RCC 7860 (cell line): ENCODE measurements at places on chromosomes 13 and 19.

DNA sequence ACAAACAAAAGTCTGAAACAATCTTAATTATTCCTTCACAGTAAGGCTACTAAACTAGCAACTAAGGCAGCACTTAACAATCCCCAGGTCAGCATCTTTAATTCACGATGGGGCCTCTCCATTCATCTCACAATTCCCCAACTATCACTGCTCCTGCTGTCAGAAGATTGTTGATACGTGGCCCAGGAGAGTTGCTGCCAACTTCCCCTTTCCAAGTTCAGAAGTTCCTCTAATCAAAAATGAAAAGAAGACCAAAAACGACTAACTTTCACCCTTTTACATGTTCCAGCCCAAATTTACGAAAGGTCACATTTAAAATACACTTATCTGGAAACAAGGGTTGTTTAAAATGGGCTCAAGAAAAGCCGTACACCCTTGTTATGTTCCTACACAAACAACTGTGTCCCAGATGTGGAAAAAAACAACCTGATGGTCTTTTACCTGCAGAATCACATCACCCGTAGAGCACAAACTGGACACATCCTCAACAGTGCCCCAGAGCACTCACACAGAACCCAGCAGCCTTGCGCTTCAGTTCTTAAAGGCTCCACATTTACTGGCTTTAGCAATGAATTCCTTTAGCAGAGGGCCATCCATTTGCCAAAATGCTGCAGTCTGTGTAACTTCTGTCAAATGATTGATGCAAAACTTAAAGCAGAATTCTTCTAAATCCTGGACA is 38.0 kb downstream of the PHF11 start:
- DNase-seq, result no peak

GRCh38 chr13:22967669-22968068 is 213.1 kb upstream of the SGCG start:
- DNase-seq, result no peak

DNA sequence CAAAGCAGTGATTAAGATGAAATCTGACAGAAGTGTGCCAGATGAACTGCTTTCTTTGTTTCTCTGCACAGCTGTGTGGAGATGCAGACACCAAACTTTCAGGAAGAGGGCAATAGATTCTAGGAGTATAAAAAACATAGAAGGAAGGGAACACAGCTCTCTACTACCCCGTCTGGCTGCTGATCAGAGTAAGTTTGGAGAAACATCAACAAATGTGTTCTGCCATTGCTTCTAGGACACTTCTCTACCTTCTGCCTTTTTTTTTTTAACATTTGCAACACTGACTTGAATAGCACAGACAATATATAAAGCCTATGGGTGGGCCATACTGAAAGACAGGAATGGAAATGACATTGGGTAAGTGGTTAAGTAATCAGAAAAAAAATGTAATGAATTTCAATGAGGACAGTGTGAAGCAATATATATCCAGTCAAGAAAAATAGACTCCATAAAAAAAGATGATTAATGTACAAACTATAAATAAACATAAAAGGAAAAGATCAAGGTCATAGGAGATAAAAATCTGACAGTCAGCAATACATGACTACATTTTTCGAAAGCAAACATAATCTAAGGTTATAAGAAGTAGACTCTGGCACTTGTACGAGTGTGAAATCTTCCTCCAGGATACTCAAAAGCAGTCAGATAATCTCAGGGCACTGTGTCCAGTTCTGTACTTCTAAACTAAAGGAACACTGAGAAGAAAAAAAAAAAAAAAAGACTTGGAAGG is 21.4 kb downstream of the NUFIP1 start:
- no peak for DNase-seq

- DNase-seq, result no peak
Measured at GRCh38 chr19:39514840-39515550, at the start of gene SELENOV. Gene SELENOV (plus strand): TSS chr19:39515139. CDS start chr19:39515213, 74 bp downstream.

DNA sequence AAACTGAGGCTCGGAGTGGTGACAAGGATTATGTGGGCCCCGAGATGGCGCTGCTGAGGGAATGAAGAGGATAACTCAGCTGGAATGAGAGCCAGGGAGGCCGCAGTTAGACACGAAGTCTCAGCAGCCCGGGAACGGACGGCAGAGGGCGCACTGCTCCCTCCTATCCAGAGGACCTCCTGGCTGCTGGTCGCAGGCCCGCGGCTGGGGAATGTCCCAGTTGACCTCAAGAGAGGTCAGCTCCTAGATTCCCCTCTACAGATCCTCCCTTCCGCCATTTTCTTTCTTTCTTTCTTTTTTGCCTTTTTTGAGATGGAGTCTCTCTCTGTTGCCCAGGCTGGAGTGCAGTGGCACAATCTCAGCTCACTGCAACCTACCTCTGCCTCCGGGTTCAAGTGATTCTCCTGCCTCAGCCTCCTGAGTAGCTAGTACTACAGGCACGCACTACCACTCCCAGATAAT is 24.1 kb upstream of the ASPDH start:
- peak; percentile 42 for DNase-seq

DNA sequence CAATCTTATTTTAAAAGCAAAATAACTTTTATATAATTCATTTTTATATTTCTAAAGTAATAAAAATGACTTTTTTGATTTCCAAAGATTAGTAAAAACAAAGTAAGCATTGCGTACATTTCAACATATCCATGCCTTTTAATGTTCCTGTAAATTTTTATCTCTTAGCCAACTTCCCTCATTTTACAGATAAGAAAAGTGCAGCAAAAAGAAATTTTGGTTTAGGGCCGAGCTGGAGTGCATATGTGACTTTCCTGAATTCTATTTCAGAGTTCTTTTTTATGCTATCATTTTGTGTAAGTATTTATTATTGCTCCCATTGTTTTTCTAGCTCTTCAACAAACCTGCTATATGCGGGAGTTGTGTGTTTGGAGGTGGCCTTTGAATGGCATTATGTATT is 195.3 kb downstream of the NHLRC3 start:
- DNase-seq, result no peak

- DNase-seq, result no peak
Measured at GRCh38 chr19:47447470-47448359, 24.0 kb downstream of the SLC8A2 start.

DNA sequence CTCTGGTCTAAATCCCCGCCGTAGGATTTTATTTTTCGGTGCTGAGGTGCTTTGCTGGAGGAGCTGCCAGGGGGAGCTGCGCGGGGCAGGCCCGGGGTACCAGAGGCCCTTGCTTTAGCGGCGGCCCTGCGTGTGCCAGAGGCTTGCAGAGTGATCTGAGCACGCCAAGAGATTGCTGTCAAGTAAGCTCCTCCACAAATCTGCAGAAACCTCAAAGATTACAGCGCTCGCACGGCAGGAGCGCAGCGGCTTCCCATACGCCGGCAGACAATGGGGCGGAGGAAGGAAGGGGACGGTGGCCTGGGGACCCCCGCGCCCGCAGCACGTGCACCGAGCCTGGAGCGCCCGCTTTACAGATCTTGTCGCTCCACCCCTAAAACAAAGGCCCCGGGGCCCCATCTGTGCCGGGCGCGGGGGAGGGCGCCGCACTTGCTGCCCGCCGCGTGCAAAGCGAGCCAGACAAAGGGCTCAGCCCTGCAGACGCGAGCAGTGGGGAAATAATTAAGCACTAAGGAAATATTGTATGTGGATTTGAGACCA is 9.1 kb upstream of the C19orf12 start:
- no peak for DNase-seq

- DNase-seq, result no peak
Measured at GRCh38 chr13:71860547-71861138, 6.4 kb downstream of the DACH1 start.

DNA sequence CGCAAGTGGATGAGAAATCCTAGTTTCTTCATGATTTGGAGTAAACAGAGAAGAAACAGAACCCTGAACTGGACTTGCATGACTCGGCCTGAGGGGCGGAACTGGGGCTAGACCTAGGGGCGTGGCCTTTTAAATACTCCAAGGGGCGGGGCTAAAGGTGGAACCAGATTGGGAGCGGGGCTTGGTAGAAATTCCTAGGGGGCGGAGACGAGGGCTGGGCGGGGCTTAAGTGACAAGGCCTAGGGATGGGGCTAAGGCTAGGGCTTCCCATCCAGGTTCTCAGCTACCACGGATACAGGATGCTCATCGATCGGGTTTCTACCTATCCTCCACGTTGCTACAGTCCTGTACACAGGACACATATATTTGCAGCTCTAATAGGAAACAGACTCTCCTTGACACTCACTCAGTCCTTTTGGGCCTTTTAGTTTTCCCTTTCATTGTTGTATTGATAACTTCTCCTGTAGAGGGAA is 372 bp upstream of the ZNF699 start:
- DNase-seq, result peak; percentile 76

GRCh38 chr19:53147645-53148044 is 11.2 kb downstream of the ZNF347 start:
- no peak for DNase-seq

DNA sequence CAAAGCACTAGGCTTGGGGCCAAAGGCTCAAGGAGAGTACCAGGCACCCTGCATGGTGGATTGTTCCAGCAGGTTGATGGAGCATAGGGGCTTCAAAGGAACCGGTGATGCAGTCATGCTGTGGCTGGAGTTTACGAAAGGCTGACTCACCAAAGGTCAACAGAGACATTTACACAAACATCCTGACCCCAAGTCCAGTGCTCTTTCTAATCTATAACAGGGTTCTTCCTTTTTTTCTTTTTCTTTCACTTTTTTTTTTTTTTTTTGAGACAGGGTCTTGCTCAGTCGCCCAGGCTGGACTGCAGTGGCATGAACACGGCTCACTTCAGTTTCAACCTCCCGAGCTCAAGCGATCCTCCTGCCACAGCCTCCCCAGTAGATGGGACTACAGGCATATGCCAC is 35.6 kb upstream of the TPTE2 start:
- DNase-seq, result peak; percentile 73

DNA sequence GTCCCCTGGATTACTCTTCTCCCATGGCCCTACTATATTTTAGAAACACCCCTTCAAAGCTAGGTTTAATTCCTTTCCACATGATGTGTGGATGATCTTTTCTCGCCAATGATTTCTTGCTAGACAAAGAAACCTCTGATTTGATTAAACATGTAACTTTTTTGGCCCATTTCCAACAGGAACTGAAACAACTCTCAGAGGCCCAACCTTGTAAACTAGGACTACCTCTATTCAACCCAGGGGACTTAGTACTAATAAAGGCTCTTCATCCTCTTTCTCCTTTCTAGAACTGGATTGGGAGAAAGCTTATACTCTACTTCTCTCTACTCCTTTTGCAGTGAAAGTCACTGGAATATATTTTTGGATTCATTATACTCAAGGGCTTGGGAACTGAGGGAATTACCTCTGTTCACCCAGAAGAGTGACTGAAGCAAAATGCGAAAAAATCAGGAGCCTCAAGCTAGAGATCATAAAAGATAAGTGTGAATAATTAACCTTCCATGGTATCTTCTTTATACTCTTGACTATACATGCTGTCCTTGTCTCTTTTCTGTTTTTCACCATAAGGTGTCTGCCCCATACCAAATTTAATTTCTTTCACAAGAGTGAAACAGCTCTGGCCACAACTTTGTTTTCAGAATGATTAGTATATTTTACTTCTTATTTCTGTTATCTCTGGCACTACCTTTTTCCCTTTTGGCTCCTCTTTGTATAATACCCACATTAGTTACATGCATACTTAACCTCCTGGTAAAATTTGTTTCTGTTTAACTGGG is 977.6 kb downstream of the SLITRK5 start:
- no peak for DNase-seq

- no peak for DNase-seq
Measured at GRCh38 chr13:97261254-97262005, 39.3 kb downstream of the MBNL2 start.

- DNase-seq, result no peak
Measured at GRCh38 chr13:46716821-46717220, 80.1 kb downstream of the ESD start.

DNA sequence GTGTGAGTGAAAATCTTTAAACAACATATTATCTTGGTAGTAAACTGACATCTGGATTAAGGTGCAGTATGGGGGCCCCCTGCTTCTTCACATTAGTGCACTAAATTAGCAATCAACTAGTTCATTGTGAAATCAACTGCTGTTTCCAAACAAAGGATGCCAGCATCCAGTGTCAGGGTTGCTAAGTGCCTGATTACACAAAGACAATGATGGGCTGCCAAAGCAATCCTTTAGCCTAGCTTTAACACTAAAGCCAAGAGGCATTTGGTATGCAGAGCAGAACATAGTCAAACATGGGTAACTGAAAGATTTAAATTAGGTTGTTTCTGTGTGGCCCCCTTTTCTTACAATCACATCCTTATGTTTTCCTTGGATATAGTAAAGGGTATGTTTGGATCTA is 543.1 kb upstream of the SLITRK5 start:
- no peak for DNase-seq

DNA sequence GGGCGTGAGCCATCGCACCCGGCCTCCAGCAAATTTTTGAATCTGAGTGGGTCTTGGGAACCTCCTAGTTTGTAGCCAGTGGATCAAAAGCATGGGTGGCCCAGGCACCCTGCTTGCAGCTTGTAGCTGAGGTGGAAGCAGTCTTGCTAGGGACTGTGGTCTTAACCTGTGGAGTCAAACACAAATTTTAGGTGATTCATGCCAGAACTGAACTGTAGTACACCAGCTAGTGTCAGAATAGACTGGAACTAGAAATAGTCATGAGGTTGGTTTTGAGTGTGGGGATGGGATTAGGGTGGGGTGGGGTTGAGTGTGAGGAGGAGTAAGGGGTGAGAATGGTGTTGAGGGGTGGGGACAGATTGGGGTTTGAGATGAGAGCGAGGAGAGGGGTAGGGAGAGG is 5.8 kb downstream of the LIM2 start:
- no peak for DNase-seq

GRCh38 chr13:90485436-90485835 is 862.1 kb upstream of the MIR17HG start:
- DNase-seq, result peak; percentile 77

DNA sequence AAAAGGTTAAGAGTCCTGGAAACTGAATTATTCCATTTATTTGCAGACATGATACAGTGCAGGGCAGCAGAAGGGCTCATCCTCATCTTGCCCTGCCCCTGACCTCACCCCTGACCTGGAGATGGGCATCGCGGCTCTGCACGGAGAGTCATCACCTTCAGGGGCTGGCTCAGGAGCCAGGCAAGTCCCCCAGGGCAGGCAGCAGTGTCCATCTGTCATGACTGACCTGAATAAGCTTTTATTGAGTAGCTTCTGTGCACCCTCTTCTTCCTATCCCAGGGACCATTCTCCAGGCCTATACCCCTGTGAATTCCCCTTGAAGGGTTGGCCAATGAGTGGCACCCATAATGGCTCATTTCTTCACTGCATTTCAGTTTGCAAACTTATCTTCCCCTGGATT is 484.2 kb downstream of the ZNF536 start:
- DNase-seq, result no peak

GRCh38 chr13:54078271-54078870 is 1049.8 kb downstream of the OLFM4 start:
- no peak for DNase-seq

GRCh38 chr13:53343361-53343744 is 314.7 kb downstream of the OLFM4 start:
- no peak for DNase-seq
